ENCODE measurements at places on chromosomes 7 and 10.

- DNase-seq, result no peak
These were observed 27.3 kb downstream of the SH3PXD2A start for GRCh38 chr10:103828107-103828506.

- DNase-seq, result no peak
These were observed 57.3 kb downstream of the ST7 start for GRCh38 chr7:117010375-117011133.

DNA sequence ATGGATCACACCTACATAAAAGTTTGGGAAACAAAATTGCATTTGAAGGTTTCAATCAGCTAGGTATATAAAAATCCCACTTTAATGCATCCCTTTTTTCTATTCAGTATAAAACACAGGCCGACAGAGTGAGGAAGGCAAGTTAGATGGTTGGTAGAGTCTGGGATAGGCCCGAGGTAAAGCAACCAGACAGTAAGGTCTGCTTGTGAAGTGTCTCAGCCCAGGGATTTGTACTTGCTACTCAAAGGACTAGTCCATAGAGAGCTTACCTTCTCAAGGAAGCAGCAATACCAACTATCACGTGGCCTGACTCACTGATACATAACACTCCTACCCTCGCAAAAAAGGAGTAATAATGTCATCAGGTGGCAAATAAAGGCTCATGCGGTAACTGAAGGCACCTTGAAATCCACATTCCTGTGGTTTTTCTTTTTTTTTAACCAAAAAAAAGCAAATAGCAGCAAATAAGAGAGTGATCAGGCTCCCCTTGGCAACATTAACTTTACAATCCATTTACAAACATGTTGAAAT, 56.2 kb upstream of the ATP6V0A4 start:
- no peak for DNase-seq

DNA sequence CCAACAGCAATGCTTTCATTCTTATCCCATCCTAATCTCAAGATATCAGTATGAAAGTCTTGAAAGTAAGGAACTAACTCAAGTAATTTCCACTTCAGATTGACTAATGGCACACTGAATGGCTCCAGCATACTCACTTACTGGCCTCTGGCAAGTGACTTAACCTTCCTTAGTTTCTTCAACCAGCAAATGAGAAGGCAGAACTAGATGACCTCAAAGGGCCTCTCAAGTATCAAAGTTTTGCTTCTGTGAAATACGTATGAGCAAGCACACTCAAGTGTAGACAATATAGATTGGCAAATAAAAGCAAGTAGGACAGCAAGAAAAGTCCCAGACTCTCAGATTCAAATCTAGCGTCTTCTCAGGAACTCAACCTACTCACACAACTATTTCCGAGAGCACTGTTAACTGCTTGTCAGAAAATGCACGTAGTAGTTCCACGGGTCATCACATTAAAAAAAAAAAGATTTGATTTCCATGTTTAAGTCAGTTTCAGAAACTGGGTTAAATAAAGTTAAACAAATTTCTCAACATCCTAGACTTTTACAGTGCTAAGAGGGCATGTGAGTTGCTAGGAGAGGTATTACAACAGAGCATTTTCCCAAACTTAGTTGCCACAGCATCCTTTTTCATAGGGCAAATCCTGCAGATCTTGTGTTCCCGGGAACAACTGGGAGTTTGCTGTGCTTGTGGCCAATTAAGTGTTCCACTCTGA, 276.9 kb upstream of the KLF14 start:
- DNase-seq, result no peak

GRCh38 chr10:113007821-113008220, 57.8 kb downstream of the TCF7L2 start:
- DNase-seq, result no peak

- no peak for DNase-seq
These were observed 119.7 kb upstream of the SLC25A13 start for GRCh38 chr7:96441436-96442084.

- no peak for DNase-seq
These were observed 369.8 kb downstream of the SDK1 start for GRCh38 chr7:3670898-3671297.

DNA sequence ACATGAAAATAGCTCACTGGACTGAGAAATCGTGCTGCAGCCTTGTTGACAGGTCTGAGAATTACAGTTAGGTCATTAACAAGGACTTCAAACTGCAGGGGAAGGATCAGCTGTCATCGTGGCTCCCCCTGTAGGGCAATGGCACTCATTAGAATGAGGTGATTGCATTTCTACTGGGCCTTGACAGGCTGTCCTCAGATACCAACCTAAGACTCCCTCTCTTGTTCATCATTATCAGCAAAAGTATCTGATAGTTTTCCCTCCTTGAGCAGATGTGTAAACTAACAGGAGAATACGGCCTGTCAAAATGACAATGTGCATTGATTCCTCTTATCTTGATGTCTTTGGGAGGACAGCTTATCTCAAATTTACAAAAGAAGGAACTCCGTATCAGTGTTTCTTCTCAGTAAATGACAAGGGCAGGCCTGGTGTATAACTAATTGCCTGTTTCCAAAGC, 648.5 kb upstream of the LRRN3 start:
- DNase-seq, result no peak

DNA sequence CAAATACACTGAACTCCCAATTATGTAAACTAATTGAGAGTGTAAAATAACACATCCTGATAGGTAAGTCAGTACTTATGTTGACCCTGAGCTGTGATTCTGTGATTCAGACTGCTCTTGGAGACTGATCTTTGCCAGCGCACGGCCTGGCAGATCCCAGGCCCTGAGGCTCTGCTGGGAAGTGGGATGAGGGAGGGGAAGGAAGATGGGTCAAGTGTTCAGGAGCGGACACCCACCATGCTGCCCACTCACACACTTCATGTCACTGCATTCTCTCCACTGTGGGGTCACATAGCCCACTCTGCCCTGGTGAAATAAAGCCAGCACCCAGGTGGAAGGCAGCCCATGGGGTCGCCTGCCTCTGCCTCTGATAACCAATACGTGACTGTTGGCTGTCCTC, 226.2 kb downstream of the TNS3 start:
- no peak for DNase-seq

- peak; percentile 45 for DNase-seq
These were observed 15.5 kb downstream of the CYTH3 start for GRCh38 chr7:6256677-6257535.

DNA sequence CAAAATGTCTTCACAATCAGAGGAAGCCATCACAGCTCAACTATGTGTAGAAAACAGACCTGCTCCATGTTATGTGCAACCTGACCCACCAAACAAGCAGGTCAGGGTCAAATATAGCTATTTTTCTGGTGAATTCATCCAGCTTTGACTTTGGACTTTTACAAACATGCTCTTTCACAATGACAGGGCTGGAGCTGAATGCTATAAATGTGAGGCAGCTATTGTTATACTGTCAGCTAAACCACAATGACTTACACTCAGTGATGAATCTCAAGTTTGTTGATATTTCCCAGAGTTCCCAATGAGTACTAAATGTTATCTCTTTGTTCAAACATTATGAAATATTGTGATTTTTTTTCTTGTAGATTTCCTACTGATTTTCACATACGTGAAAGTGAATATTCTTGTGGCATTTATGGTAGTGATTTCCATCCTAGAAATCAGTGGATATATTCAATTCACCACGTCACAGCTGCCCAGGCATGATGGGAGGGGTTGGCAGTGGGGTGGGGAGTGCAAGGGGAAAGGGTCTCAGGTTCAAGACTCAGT, 2.5 kb upstream of the ITIH2 start:
- peak; percentile 7 for DNase-seq

DNA sequence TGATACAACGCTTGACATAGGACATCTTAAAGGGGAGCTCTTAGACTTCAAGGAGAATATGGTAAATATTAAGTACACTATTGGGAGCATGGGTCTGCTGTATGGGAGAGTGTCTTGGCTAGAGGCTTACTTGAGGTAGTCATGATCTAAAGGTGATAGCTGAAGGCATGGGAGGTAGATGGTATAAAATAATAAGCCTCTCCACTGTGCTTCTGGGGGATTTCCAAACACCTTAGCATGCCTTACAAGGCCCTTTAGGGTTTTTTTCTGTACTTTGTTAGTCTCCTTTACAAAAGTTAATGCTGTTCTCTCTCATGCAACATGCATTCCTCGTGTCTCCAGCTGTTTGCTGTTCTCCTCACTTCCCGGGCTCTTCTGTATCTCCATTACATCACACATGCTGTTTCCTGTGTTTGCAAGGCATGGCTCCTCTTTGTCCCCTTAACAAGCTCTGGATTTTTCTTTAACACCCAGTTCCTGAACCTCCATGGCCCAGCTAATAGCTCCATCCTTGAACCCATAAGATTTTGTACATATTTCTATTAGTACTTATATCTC, 449.7 kb downstream of the AUTS2 start:
- no peak for DNase-seq

GRCh38 chr10:56319386-56319785, 41.7 kb downstream of the ZWINT start:
- DNase-seq, result no peak

DNA sequence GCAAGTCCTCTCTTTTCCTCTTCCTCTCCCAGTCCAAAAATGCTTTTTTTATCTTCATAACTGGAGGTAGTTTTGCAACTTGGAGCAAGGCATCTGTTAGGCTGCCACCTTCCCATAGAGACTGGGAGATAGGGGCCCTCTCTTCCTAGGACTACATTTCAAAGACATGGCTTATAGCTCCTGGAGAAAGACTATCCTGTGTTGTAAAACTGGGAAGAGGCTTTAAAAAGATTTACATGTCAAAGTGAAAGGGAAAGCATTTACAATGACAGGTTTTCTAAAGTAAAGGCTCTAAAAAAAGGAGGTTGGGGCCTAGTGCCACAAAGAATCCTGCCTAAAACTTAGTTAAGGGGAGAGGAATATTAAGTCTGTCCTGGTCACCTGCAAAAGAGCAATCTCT, 82.2 kb upstream of the SEMA3E start:
- no peak for DNase-seq

- peak; percentile 81 for DNase-seq
These were observed 18.2 kb downstream of the HNRNPF start for GRCh38 chr10:43390759-43391158.

GRCh38 chr10:117472872-117473271, 69.7 kb upstream of the EMX2 start:
- no peak for DNase-seq
